ENCODE measurements at places on chromosomes 2 and 18.
A peak's percentile ranks its signal among the peaks of the same experiment; 100 is the strongest.

DNA sequence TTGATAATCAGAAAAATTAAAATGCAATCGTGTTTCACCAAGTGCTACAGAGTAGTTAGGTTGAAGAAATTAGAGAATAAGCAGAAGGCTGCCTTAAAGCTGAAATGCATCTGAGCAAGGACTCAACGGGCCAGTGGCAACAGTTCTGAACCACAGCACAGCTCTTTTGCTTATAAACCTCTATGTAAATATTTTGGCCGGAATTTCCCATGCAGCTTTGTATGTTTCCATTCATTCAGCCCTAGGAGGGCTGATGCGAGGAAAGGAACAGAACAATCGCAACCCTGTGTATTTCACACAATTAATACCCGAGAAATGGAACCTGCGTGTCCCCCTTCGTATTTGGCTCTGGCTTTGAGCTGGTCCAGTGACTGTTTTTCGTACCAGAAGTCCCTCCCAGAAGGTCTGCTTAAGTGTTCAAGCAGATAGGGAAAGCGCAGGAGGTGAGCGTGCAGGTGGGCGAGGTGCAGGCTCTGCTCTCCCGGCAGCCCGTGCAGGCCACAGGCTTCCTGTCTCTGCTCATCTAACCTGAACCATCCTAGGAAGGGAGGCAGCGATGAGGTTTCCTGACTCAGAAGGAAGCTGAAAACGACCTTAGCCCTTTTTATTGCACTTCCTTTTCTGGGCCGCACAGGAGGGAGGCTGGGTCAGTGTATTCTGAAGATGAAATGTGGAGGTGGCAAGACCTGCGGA is 67.3 kb downstream of the ASB1 start:
- DNase-seq = peak; percentile 11

GRCh38 chr2:127619203-127619590 is 26.8 kb upstream of the GPR17 start:
- no peak for DNase-seq

DNA sequence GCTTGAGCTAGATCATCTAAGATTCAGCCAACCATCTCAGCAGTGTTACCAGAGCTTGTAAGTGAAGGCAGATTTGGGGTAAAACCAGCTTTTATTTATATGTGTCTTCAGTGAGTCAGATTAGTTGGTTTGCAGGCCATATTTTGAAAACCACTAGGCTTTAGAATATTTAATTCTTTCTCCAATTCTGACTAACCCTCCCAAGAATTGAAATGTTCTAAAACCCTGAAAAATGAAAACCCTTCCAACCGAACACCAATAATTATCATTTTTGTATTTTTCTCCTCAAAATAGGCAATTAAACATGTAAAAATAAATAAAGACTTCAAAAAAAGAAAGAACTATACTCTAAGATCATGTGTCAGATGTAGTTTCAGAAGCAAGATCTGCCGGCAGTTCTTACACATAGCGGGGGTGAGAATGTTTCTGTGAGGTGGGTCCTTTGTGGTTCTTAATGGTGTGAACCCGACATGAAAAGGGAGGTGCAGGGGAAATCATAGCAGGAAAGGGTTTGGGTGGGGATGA is 14.2 kb downstream of the PLEK start:
- DNase-seq = no peak

DNA sequence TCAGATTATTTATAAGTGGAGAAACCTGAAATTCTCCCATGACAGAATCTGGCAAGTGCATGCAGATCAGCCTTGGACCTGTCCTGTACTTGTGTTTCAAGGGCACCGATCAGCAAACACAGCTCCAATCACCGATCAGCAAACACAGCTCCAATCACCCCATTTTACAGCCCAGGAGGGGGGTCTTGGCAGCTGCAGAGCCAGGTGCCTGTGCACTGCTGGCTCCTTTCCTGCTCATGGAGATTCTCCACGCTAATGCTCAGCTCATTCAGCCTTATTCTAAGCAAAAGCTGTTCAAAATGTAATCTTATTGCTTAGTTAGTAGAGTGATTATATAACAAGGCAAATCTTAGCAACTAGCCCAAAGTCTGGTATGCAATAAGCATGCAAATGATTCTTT is 623.1 kb upstream of the HS6ST1 start:
- DNase-seq = no peak

- no peak for DNase-seq
Observed at GRCh38 chr2:18829976-18830375, 240.6 kb upstream of the NT5C1B start.

DNA sequence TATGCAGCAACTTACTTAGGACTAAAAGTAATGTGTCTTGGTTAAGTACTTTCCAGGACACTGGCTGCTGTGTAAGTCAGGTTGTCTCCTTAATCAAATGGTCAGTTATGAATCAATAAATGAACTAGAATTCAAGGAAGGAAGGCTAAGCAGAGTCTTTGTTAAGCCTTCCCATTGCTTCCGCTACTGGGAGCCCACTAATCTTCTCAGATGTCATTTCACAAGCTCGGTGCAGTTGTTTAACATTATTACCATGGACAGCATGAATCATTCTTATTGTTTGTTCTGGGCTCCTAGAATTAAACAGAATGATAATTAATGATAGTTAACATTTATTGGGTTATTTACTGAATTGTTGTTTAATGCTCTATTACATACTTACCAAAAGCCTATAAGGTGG is 26.0 kb upstream of the MEIS1 start:
- DNase-seq = no peak

DNA sequence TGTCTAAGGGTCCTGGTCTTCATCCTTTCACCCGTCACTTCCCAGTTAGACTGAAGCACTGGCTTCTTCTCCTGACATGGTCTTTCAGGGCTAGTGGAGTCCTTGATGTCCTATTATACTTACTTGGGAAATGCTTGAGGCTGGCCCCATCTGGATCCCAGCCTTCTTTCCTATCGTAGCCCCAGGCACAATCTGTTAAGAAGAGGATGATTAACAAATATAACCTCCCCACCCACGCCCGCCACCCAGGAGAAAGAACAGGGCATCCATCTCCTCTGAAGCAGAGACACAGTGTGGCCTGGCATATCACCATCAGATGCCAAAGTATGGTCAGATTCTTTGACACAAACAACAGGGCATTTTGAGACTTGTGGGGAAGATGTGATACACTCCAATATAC is 530.1 kb downstream of the SOX11 start:
- DNase-seq = no peak

- DNase-seq = no peak
Observed at GRCh38 chr2:43305012-43305411, 78.6 kb upstream of the ZFP36L2 start.

DNA sequence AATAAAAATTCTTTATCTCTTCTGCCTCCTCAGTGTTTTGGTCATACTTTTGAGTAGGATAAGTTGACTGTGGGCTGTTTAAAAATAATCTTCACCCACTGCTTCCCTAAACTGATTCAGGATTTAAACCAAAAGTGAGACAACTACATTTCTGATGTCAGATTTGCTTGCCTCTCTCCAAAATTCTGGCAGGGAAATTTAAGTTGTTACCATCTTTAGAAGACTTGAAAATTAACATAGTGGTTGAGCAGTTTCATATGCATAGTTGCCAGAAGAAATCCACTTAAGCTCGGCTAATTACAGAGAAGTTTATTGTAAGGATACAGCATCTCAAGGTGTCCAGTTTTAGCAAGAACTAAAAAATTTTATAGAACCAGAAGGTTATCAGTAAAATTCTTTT is 57.0 kb downstream of the MAIP1 start:
- DNase-seq = no peak

- DNase-seq = no peak
Observed at GRCh38 chr2:71589763-71590162, 136.4 kb downstream of the DYSF start.

DNA sequence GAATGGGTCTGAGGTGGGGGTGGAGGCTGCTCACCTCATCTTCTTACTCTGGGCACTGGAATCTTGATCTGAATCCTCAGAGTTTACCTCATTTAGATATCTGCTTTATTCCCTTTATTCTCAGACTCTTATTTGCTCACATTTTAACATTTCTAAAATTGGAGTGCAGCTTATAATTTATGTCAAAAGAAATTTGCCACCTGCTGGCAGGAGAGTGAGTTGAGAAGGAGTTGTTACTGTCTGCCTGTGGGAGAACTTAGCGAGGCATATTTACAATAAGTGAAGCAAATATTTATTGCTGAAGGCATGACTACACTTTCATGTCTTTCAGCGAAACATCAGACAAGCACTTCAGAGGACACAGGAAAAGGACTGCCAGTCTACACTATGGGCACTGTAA is 16.4 kb upstream of the KIAA2012 start:
- no peak for DNase-seq

DNA sequence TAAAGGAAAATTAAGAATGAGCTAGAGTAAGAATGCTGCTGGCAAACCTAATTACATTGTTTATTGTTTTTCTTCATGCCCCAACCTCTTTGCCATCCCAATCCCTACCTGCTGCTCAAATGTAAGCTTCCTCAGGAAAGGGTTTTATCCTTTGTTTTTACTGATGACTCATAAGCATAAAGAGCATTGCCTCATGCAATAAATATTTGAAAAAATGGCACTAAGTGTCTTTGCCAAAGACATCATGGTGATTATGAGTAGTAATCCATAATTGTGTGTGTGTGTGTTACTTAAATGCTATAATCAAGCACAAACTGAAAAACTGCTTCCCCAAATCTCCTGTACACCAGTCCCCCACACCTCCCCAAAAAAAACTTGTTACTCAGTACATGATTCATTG is 53.4 kb downstream of the DNER start:
- no peak for DNase-seq

DNA sequence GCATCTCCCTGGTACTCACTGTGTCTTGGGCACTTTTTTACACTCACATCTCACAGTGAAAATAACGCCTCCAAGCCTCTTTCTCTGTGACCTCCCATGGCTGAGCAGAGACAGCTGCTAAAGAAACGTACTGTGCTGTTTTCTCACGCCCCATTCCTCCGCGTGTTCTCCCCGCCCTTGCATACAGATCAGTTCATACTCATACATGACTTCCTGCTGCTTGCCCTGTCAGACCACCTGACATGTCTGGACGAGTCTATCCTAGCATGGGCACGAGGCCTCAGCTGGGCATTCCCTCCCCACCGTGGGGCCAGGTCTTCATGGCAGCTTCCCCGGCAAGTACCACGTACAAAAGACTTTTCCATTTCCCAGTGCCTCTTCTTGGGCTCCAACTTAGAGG is 21.2 kb upstream of the IL1A start:
- no peak for DNase-seq

- DNase-seq = no peak
Observed at GRCh38 chr2:171958475-171958874, 36.2 kb downstream of the HAT1 start.

DNA sequence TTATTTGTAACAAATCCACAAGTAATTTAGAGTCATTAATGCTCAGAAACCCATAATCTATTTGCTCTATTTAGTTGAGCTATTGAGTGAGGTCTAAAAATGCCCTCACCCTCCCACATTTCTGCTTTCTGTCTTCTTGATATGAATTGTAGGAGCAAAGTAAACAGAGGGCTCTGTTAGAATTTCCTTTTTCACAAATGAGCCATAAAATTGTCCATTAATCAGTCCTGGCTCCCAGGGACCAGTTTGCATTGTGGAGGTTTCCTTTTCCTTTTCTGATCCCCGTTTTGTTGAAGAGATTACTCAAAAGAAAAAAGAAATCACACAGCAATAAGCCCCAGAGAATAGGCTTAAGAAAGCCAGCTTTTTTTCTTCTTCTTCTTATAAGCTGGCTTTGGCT is 476.7 kb downstream of the EPHA4 start:
- DNase-seq = no peak

- DNase-seq = no peak
Observed at GRCh38 chr18:64707052-64707451, 558.2 kb upstream of the LINC00305 start.

DNA sequence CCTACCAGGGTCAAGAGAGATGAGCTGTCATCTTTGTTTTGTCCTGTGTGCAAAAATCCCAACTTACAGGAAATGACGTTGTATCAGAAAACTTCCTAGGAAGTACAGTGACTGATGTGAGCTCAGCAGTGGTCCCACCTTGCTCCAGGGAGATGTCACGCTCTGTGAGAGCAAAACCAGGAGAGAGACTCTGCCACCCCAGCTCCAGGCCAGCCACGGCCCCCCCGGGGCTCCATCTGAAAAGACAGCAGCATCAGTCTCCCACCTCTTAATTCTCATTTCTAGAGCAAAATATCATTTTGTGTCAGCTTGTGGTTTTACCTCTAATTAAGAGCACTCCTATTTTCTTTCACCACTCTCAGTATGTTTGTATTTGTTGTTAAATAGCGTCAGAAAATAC is 57.5 kb downstream of the MYL12B start:
- DNase-seq = no peak

DNA sequence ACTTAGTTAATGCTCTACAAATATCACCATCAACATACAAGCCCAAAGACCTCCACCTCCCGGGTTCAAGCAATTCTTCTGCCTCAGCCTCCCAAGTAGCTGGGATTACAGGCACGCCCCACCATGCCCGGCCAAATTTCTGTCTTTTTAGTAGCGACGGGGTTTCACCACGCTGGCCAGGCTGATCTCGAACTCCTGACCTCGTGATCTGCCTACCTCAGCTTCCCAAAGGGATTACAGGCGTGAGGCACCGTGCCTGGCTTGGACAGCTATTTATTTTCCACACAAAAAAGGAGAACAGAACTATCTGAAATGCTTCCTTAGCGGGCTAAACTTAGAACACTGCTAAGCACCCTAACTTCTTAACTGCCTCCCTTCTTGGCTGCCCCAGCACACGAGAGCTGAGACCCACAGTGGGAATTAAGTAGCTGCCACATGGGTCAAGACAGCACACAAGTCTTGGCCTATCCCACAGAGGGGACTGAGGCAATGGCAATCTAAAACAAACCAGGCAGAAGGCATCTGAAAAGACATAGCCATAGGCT is 24.8 kb downstream of the CYTIP start:
- no peak for DNase-seq

DNA sequence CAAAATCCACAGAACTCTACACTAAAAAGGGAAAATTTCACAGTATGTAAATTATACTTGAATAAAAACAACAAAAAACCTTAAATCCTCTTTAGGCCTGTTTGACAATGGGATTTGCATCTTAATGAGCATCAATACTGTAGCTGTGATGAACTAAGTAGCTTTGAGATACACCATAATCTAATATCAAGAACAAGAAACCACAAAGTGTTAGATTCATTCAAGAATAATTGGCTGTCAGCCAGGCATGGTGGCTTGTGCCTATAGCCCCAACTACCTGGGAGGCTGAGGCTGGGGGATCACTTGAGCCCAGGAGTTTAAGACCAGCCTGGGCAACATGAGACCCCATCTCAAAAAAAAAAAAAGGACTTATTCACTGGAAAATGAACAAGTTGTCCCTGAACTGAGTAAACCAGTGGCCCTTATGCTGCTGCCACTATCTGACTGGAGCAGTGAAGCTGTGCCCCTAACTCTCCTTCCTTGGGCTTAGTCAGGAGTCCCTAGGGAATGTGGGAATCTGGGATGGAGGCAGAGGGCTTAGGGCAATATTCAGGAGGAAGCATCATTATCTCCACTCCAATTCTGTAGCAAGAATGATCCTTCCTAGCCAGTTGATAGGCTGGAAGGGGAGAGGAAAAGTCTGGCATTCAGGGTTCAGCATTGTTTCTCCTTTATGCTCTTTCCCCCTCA is 88.5 kb downstream of the PRKCE start:
- no peak for DNase-seq

GRCh38 chr2:186477790-186478189 is 8.3 kb upstream of the ZC3H15 start:
- DNase-seq = no peak

GRCh38 chr2:70083344-70084156 is 3.7 kb upstream of the PCBP1 start:
- DNase-seq = peak; percentile 42
